ENCODE measurements at places on chromosomes 3 and 15. TPM values are rescaled to one million over a fixed set of nuclear protein-coding genes. Genes with fewer than 3 reads are reported as not detected.
A peak's percentile ranks its signal among the peaks of the same experiment; 100 is the strongest.

- no peak overlapping the region for H3K4me3 ChIP-seq
- no peaks in the 10 kb centered on the region for H3K4me1 ChIP-seq
- no peak overlapping the region for H3K27ac ChIP-seq
- no peak for DNase-seq
- no peaks in the 10 kb centered on the region for H3K27me3 ChIP-seq
Observed at GRCh38 chr3:192494174-192494573, 233.2 kb downstream of the FGF12 start.

GRCh38 chr3:156489462-156489911, 65.4 kb downstream of the SSR3 start:
- DNase-seq, result no peak
- H3K36me3 ChIP-seq, result peaks cover 2% of the 10 kb centered on the region
- no peak overlapping the region for H3K27ac ChIP-seq
- no peaks in the 10 kb centered on the region for H3K27me3 ChIP-seq
- H3K4me1 ChIP-seq, result peaks cover 13% of the 10 kb centered on the region

GRCh38 chr3:100813828-100814227, 104.5 kb downstream of the TFG start:
- DNase-seq, result no peak
- peaks cover 55% of the 10 kb centered on the region for H3K27me3 ChIP-seq
- no peaks in the 10 kb centered on the region for H3K36me3 ChIP-seq
- H3K4me1 ChIP-seq, result peaks cover 7% of the 10 kb centered on the region
- no peak overlapping the region for H3K27ac ChIP-seq

DNA sequence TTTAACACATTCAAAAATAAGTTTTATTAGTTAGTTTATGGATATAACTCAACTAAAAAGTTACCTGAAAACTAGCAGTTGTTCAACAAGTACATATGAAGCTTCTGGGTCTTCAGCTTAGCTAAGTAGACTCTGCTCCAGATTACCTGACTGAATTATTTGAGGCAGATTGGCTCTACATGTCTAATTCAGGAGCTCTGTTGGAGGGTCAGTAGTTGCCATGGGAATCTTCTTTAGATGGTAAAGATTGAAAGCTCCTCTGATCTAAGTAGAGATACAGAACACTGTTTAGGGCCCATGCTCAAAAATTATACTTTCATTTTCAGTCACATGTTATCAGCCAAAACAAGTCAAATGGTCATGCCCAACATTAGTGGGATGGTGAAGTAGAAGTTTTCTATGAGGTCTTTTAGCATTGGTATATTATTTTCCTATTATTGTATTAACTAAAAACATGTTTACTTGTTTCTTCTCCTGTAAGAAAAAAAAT, 1476.9 kb downstream of the OTOL1 start:
- no peaks in the 10 kb centered on the region for H3K27me3 ChIP-seq
- no peaks in the 10 kb centered on the region for H3K4me1 ChIP-seq
- no peaks in the 10 kb centered on the region for H3K36me3 ChIP-seq
- no peak for DNase-seq
- H3K27ac ChIP-seq, result no peak overlapping the region

DNA sequence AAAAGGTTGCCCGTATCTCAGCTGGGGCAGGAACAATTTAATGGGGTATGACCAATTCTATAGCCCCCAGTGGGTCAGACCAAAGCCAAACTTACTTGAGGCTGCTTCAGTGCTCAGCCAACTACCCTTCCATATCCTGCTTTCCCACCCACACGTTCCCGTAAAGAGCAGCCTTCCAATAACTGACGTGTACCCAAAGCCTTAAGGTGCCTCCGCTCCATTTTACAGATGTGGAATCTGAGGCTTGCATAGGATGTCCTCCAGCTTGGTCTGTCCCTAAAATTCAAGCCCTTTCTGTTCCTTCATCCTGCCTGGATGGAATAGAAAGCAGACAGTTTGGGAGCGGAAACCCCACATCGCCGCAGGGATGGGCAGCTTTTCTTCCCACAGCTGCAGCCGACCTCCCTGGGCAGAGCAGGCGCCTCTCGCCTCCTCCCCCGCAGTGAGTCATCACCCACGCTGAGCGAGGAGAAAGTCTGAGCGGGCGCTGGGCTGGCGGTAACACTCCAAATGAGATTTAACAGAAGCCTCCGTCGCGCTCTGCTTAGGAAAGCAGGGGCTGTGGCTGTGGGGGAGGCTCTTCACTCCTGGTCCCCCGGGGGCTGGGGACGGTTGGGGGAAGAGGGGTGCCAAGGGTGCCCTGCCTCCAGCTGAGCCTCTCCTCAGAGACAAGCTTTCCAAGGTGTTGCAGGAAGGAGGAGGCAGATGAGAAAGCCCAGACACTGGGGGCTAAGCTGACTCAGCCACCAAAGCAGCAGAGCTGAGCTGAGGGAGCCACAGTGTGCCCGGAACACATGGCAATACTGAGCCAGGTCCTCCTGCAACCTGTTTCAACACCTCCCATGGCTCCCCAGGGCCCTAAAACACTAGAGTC, 57.8 kb upstream of the HRH1 start:
- H3K4me1 ChIP-seq, result peaks cover 12% of the 10 kb centered on the region
- no peak overlapping the region for H3K4me3 ChIP-seq
- no peak overlapping the region for H3K27ac ChIP-seq
- DNase-seq, result peak; percentile 71
- H3K27me3 ChIP-seq, result peaks cover 25% of the 10 kb centered on the region

- no peaks in the 10 kb centered on the region for H3K4me1 ChIP-seq
- no peak for DNase-seq
- no peak overlapping the region for H3K27ac ChIP-seq
- H3K4me3 ChIP-seq, result no peak overlapping the region
- H3K36me3 ChIP-seq, result no peaks in the 10 kb centered on the region
Observed at GRCh38 chr3:196339044-196339443, 856 bp upstream of the TM4SF19 start.

The SETMAR gene
- total RNA-seq, result 10.0 TPM

The RPL15 gene
- 1,249 TPM for total RNA-seq

The KBTBD12 gene
- not detected for total RNA-seq

The LNP1 gene
- 2.3 TPM for total RNA-seq
